Skin of body (tissue), 3 donors: ENCODE measurements at places on chromosomes 5 and 9.

DNA sequence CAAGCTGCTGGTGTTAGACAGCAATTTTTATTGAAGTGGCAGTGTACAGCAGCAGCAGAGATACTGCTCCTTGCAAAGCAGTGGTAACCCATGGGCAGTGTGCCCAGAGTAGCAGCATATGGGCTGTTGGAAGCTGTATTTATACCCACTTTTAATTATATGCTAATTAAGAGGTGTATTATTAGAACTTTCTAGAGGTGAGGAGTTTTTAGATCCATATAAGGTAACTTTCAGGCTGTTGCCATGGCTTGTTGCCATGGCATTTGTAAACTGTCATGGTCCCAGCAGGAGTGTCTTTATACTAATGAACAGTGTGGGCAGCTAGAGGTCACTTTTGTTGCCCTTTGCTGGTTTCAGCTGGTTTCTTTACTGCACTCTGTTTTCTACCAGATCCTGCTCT is 3.7 kb upstream of the PJA2 start:
- no peak for DNase-seq

- DNase-seq = no peak
Observed at GRCh38 chr5:53782620-53783019, 222.2 kb downstream of the NDUFS4 start.

DNA sequence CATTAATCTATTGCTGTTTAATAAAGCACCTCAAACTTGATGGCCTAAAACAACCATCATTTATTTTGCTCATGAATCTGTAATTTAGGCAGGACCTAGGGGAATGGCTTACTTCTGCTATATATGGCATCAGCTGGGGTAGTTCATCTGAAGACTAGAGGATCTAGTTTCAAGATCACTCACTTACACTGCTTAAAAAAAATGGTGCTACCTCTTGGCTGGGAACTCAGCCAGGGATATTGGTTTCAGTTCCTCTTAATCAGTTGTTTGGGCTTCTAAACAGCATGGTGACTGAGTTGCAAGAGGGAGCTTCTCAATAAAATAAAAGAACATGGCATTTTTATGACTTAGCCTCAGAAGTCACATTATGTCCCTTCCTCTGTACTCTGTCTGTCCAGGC is 142.0 kb downstream of the FAM114A2 start:
- DNase-seq = no peak

DNA sequence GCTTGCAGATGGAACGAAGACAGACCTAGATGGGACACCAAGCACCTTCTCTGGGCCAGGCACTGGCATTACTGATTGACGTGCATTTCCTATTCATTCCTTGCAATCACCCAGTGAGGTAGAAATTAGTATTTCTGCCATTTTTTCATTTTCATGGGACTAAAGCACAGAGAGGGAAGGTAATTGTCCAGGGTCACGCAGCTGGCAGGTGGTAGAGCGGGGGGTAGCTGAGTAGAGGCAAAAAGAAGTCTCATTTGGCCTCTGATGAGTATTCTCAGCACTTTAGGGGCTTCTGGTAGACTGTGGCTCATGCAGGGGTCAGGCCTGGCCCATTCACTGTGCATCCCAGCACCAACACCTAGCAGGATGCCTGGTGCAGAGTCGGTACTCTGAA is 19.5 kb upstream of the DUSP1 start:
- DNase-seq = no peak

- DNase-seq = no peak
Observed at GRCh38 chr9:131666029-131666428, 73.8 kb downstream of the RAPGEF1 start.

DNA sequence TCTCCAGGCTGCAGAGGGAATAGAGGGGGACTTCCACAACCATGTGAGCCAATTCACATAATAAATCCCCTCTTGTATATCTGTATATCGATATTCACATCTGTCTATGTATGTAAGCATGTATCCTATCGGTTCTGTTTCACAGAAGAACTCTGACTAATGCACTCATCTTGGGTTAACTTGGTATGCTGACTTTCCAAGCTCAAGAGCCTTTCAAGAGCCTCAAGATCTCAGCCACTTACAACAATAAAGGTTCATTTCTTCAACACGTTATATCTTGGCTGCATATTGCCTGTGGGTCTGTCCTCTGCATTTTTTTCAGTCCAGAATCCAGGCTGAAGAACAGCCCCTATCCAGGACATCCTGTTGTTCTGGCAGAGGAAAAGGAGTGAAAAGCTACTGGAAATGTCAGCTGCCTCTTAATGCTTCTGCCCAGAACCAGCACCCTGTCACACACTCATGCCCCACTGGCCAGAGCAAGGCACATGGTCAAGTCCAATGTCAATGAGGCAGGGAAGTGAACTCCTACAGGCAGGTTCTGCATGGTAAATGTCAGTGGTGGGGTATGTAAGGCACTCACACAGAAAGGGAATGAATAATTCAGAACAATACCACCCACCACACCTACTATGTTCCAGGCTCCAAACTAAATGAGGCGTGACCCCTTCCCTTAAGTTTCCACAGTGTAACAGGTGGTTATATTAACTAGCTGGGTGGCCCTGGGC is 91.6 kb upstream of the ICE1 start:
- DNase-seq = no peak

- DNase-seq = no peak
Observed at GRCh38 chr5:172569861-172570558, 71.1 kb upstream of the NEURL1B start.
